ENCODE measurements at places on chromosomes 4 and X. TPM values are rescaled to one million over a fixed set of nuclear protein-coding genes. Genes with fewer than 3 reads are reported as not detected.

- DNase-seq: no peak
Measured at GRCh38 chrX:39904816-39905537, 192.8 kb downstream of the BCOR start.

- peak; percentile 18 for DNase-seq
Measured at GRCh38 chr4:141686146-141686775, 49.9 kb downstream of the IL15 start.

DNA sequence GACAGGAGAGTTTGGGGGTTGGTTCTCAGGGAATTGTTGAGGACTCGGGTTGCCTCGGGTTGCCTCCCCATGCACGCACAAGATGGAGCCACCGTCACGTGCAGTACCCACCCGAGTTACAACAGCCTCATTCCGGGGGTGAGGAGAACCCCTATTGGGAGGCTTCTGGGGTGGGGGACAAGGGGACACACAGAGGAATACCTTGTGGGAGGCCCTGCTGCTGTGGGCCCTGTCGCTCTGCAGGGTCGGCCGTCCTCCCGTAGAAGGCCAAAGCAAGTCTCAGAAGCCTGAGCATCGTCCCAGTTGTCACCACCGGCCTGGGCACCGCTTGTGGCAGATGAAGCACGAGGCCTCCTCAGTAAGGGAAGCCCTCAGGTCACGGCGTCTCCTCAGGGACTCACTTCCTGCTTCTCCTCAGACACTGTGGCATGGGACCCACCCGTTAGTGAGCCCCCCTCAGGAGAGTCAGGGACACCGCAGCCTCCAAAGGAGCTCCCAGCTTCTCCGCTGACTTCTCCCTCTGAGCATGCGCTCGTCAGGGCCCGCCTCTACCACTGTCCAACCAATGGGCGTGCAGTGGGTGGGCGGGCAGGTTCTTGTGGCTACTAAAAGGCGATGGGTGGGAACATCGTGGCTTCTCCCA lies at the start of gene CT55:
TSS of gene CT55 (minus strand) at position 522 of the 643 bp plus-strand sequence. CDS start at position 295, 227 bp downstream.
- DNase-seq: no peak

GRCh38 chr4:126061655-126062054 lies 746.9 kb downstream of the FAT4 start:
- DNase-seq: no peak

DNA sequence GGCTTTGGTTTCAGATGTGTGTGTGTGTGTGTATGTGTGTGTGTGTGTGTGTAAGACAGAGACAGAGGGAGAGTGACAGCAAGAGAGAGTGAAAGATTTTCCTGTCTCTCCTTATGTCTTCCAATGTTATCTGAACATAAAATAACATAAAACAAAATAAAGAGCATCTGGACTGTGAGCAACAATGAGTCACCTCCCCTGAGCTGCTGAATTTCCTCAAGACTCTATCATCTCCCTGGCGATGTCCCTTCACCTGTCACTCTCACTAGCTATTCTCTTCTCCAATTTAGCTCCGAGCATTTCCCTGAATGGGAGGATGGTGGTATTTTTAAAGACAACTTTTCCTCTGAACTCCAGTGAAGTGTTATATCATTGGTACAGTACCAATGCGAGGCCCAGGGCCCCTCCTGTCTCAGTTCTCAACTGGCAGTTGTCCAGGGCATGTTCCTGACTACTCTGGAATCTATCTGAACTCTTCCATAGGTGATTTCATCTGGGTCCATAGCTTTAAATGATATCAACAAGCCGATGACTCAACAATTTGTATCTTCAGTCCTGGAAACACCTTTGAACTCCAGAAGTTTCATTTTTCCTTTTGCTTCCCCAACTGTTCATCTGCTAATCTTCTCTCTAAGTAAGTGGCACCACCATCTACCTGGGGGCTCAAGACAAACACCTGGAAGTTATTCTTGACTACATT lies 195.0 kb upstream of the CLNK start:
- no peak for DNase-seq

- no peak for DNase-seq
Measured at GRCh38 chr4:93660036-93660435, 168.5 kb upstream of the ATOH1 start.

DNA sequence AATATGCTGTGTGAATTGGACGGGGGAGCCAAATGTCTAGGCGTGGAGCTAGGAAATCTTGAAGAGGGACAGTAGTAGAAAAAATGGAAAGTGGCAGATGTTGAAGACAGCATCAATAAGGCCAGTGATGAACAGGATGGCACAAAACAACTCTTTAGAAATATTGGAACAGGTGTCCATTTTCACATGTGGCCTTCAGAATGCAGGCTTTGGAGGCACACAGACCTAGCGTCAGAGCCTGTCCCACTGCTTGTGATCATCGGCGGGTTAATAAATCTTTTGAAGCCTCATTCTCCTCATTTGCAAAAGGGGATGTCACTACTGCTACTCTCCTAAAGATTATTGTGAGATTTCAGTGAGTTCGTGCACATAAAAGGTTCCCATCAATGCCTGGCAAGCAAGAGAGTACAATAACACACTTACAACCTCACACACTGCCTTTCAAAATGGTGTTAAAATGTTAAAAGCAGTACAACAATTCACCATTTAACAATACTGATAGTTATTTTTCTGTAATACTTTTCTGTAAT lies 2.4 kb downstream of the PDLIM3 start:
- DNase-seq: no peak

Gene TCEAL2
- 3.6 TPM for total RNA-seq

Gene IL13RA2
- 2.3 TPM for total RNA-seq

Measured in epithelial cell of proximal tubule (primary cell).